Heart right ventricle (tissue), 16 donors: ENCODE measurements at places on chromosomes 1 and 21. TPM values are rescaled to one million over a fixed set of nuclear protein-coding genes. Genes with fewer than 3 reads are reported as not detected.

Gene TAL1
- total RNA-seq = 3.9 TPM

Gene ZBTB37
- total RNA-seq = 11.1 TPM

Gene OR10J1
- total RNA-seq = not detected

DNA sequence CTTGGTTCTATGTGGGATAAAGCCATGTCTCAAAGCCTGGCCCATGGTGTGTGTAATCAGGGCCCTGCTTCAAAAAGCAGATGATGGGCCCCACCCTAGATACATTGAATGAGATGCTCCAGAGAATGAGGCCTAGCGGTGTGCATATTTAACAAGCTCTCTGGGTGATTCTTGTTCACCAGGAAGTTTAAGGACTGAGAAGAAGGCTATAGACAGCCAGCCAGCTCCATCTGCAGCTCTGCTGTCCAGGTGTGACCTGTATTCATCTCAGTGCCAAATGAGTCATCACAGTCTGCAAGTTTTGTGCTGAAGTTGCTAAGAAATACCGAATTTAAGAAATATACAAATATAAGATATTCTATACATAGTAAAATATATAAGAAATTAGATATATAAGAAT lies 182.0 kb upstream of the RUNX1 start:
- DNase-seq = no peak

- no peak for DNase-seq
Measured at GRCh38 chr1:10128101-10128765, 82.1 kb upstream of the KIF1B start.
